H9 (cell line): ENCODE measurements at places on chromosomes 5 and 9. TPM values are rescaled to one million over a fixed set of nuclear protein-coding genes. Genes with fewer than 3 reads are reported as not detected.

- DNase-seq: no peak
Observed at GRCh38 chr9:16075696-16076095, 522.9 kb downstream of the CCDC171 start.

The RASGEF1C gene
- 0.83 and 0.90 TPM in 2 replicates for total RNA-seq

- DNase-seq: no peak
Observed at GRCh38 chr5:92002721-92003274, 619.7 kb upstream of the ARRDC3 start.

The ADAMTS2 gene
- total RNA-seq: 5.4 and 5.9 TPM in 2 replicates

The UBE2QL1 gene
- 0.11 and 0.15 TPM in 2 replicates for total RNA-seq

DNA sequence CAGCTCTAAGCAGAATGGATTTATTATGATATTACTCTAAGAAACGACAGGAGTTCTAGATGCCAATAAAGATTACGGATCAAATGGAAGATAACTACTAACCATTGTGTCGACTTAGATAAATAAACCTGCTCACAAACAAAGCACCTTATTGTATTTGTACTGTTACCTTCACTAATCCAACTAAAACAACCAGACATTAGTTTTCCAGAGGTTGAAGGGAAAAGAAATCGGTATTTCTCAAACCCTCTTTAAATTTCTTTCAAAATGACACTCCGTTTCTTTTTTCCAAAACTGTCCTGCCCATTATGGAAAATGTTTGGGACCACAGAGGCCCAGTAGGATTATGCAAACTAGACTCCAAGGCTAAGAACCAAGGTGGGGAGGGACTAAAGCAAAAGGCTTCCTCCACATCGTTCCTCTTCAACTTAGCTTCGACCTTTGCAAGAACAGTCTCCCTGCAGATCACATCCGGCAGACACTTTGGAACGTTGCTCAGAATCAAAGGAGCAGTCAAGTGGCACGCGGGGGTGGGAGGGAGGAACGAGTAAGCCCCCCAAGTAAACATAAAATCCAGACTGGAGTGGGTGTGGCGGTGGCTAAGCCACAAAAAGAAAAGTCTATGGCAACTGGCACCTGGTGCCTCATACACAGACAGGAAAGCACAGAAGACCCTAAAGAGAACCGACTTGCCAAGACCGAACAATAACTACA, 2.7 kb downstream of the MLLT3 start:
- no peak for DNase-seq

The CAPSL gene
- total RNA-seq: not detected in 2 replicates

GRCh38 chr9:90600029-90600428, 42.6 kb downstream of the DIRAS2 start:
- DNase-seq: no peak

GRCh38 chr5:160133071-160133917, 14.0 kb upstream of the PWWP2A start:
- peak; percentile 73 for DNase-seq

- DNase-seq: no peak
Observed at GRCh38 chr5:58231041-58231440, 228.8 kb downstream of the PLK2 start.

The FABP6 gene
- total RNA-seq: 5.2 and 6.2 TPM in 2 replicates

- DNase-seq: no peak
Observed at GRCh38 chr5:169431386-169431785, 130.4 kb upstream of the SLIT3 start.

DNA sequence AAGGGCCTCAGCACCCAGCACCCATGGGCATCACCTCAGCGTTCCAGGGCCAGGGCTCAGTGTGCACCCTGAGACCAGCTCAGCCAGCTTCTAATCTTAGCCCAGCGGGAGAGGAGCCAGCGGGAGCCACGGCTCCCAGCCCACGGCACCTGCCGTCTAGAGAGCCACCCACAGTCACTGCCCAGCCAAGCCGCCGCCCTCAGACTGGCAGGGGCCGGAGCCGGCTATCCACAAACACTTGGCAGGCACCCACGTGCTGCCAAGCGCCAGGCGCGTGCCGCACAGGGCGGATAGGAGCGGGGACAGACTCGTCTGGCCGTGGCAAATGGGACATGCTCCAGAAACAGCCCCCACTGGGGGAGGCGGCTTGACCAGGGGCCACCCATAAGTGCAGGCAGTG, 18.6 kb downstream of the BRD3 start:
- no peak for DNase-seq

DNA sequence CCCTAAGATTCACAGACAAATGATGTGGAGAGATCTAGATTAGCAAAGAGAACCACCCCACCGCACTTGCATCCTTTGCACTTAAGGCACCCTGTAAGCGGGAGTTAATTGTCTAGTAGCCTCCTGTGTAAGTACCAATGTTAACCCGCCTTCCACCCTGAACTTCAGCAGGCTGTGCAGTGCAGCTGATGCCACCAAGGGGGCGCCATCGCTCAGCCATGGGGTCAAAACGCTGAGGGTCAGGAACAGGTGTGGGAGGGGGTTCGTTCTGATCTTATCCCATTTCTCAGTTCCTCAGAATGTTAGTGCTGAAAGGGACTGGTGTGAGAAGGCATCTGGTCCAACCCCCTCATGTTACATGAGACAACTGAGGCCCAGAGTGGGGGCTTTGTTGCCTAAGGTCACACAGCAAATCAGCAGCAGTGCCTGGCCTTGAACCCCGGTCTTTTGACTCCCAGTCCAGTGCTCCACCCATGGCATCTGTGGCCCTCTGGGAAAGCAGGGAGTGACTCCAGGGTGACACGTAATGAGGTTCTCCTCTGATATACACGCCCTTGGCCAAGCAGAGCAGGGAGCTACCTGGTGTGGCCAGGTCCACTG, 57.3 kb downstream of the CYFIP2 start:
- DNase-seq: peak; percentile 54

The FBP1 gene
- 1.9 and 2.2 TPM in 2 replicates for total RNA-seq

The ORM2 gene
- 1.2 and 1.4 TPM in 2 replicates for total RNA-seq
